ENCODE measurements at places on chromosomes 4 and X.

- no peak for DNase-seq
These were observed 295.4 kb downstream of the BCOR start for GRCh38 chrX:39802354-39802753.

DNA sequence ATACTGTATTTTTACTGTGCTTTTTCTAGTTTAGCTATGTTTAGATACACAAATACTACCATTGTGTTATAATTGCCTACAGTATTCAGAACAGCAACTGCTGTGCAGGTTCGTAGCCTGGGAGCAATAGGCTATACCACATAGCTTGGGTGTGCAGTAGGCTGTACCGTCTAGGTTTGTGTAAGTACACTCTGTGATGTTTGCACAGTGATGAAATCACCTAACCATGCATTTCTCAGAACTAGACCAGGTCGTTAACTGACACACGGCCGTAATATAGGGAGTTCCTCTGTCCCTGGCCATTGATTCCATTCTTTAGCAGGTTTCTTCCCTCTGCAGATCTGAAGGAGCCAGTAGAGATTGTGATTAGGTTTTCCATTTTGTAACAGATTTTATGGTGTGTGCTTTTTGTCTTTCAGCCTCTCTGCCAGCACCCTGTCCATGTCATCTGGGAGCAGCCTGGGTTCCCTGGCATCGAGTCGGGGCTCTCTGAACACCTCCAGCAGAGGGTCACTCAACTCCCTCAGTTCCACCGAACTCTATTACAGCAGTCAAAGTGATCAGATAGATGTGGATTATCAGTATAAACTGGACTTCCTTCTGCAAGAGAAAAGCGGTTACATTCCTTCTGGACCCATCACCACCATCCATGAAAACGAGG, 59.5 kb downstream of the CLDN22 start:
- DNase-seq: no peak

DNA sequence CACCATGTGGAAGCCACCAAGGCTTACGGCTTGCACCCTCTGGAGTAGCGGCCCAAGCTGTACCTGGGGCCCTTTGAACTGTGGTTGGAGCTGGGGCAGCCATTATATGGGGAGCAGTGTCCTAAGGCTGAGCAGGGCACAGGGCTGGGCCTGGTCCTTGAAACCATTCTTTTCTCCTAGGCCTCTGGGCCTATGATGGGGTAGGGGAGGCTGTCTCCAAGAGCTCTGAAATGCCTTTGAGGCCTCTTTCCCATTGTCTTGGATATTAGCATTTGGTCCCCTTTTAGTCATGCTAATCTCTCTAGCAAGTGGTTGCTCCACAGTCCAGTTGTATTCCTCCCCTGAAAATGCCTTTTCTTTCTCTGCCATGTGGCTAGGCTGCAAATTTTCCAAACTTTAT, 96.4 kb upstream of the ARX start:
- DNase-seq: no peak

- DNase-seq: no peak
These were observed 1.6 kb upstream of the HADH start for GRCh38 chr4:107987916-107988762.

GRCh38 chr4:59122626-59123025, 2012.4 kb upstream of the IGFBP7 start:
- DNase-seq: no peak

DNA sequence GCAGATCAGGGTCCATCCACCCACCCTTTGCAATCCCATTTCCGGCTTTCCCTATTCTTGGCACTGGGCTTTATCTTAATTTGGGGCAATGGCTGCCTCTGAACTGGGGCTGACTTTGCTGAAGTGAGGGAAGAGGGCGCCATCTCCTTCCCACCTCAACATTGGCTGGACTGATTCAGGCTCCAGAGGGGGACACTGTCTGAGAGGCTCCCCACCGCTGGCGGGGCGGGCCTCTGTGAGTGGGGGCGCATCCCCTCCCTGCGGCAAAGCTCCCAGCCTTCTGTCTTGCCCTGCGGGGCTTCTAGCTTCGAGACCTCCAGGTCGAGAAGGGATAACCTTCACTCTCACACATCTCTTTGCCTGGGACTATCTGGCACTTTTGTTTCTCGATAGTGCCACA, 85.8 kb downstream of the PHKA2 start:
- DNase-seq: no peak

- no peak for DNase-seq
These were observed 218.0 kb upstream of the AMOT start for GRCh38 chrX:113058634-113059033.

DNA sequence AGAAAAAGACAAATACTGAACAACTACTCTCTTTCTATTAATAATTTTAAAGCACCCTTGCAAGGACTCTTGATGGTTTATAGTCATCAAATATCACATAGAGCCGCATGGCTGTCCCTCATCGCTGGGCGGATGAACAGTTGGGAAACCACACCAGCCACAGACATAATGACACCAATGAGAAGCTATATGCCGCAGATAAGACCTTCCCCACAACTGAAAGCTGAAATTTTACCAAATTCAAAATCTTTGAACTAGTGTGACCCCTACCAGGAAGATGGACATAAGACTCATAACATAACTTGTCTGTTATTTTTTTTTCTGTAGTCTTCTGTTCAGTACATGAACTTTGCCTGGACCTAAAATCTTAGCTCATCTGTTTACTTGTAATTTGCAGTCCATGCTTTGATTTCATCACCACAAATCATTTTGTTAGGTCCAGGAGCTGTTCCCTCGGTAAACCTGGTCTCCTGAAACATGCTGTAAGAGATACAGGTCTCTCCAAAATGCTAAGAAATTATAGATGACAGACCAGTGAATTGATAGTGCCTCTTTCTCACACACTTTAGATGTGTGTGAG, 157.3 kb upstream of the RAPGEF2 start:
- DNase-seq: no peak

- DNase-seq: no peak
These were observed 65.9 kb upstream of the HPF1 start for GRCh38 chr4:169823685-169824084.

Data from D721Med (cell line).